HCT116 (cell line): ENCODE measurements at places on chromosomes 12 and 14. TPM values are rescaled to one million over a fixed set of nuclear protein-coding genes. Genes with fewer than 3 reads are reported as not detected.
A peak's percentile ranks its signal among the peaks of the same experiment; 100 is the strongest.

Gene PRR4
- total RNA-seq = 2.2 TPM

DNA sequence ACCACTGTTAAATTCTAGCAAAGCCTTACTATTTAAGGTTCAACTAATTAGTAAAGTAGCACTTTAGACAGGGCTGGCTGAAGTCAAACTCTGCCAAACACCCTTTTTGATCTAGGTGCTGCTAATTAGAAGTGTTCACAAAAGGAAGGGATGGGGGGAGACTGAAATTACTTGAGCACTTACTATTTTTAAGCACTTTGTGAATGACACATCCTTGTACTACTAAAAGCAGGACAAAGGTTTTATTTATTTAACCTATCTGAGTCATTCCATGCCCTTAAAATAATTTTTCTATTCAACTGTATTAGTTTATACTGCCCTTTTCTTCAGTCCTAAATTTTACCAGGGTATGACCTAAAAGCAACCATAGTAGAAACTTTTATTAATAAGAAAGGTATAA lies 20.1 kb downstream of the MBIP start:
- DNase-seq = no peak

Gene CATSPERB
- total RNA-seq = 0.74 TPM

- no peak for DNase-seq
These were observed 46.1 kb downstream of the FANCM start for GRCh38 chr14:45181806-45182205.

Gene MYH6
- total RNA-seq = not detected

Gene ADAMTS20
- total RNA-seq = not detected

GRCh38 chr14:100201701-100202100 lies 37.2 kb upstream of the YY1 start:
- no peak for DNase-seq

Gene DCN
- 3.6 TPM for total RNA-seq

DNA sequence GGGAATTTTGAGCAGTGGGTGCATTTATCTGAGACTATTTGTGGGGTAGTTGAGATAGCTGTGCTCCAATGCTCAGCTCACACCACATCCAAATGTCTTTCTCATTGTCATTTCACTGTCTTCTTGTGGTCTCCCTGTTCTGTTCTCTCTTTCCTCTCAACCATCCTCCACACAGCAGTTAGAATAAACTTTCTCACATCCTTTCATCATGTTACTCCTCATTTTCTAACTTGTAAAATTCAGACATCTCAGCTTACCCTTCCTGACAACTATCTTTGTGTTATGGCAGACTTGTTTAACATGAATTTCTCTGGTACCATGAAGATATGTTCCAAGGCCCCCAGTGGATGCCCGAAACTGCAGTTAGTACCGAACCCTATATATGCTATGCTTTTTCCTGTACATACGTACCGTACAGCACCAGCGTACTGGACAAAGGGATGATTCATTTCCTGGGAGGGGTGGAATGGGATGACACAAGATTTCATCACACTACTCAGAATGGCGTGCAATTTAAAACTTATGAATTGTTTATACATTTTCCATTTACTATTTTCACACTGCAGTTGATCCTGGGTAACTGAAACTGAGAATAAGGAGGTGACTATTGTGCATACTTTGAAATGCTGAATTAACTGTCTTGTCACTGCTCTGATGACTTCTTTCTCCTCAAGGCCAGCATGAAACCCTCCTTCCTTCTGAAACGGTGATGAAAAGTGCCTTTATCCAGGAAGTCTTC lies 177.1 kb upstream of the SLC38A2 start:
- peak; percentile 84 for DNase-seq
